Stimulated activated CD4-positive, alpha-beta T cell treated with anti-CD3 and anti-CD28 coated beads, Interleukin-15, amount 100 ng/mL, for 1 hour (primary cell): ENCODE measurements at places on chromosomes 4 and X.

GRCh38 chr4:186416451-186417060 is 138.8 kb downstream of the MTNR1A start:
- no peak for DNase-seq

DNA sequence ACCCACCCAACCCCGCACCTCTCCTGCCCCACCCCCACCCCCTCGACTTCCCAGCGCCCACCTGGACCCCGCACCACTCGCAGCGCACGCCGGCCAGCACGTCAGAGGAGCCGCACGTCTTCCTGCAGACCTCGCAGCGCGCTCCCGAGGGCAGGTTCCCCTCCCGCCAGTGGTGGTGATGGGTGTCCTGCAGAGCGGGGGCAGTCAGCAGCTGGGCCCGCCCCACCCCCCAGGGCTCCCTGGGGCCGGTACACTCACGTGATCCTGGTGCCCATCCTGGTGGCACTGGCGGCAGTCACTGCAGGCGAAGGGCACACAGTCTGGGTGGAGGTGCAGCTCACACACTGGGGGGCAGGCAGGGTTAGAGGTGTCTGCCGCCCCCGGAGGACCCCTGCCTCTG is 5.1 kb downstream of the DGKQ start:
- no peak for DNase-seq

- DNase-seq, result no peak
These were observed 14.7 kb upstream of the TBC1D1 start for GRCh38 chr4:37876156-37876555.

- DNase-seq, result no peak
These were observed 4.5 kb downstream of the CFAP299 start for GRCh38 chr4:80340036-80340435.

GRCh38 chrX:150032742-150033141 is 94.5 kb upstream of the EOLA2 start:
- DNase-seq, result no peak

GRCh38 chrX:138794246-138794645 is 82.7 kb upstream of the FGF13 start:
- DNase-seq, result no peak

DNA sequence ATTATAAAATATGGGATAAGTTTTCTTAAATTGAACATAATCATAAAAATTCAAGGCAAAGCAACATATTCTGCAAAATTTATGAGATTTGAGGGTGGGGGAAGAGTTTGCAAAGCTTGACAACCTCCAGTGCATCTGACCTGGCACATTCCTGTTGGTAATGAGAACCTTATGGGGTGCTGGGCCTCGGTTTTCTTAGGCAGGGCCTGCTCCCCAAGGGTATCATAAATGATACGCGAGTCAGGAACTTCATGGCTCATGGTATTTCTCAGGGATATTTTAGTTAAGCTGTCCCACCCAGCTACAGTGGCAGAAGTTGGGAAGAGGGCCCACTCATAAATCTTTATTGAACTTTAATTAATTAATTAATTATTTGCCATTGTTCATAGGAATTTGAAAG is 13.2 kb downstream of the AFF2 start:
- DNase-seq, result no peak

DNA sequence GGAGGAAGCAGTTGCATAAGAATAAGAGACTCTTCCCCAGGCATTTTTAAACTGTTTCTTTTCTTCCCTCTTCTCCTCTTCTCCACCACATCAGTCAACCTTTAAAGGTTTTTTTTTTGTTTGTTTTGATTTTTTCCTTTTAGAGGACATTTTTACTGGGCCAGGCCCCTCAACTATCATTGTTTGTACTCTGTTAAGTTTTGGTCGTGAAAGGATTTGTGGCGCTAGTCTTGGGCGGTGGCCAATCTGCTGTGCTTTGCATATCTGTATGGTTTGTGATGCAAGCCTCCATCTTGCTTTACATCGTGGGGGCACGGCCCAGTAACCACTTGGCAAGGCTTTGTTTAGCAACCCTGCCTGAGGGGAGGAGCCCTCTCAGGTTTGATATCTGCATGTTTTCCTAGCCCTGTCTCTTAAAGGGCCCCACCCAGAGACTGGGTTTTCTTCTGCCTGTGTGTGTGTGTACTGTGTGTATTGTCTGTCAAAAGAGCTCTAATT is 101.9 kb upstream of the SLITRK2 start:
- no peak for DNase-seq

DNA sequence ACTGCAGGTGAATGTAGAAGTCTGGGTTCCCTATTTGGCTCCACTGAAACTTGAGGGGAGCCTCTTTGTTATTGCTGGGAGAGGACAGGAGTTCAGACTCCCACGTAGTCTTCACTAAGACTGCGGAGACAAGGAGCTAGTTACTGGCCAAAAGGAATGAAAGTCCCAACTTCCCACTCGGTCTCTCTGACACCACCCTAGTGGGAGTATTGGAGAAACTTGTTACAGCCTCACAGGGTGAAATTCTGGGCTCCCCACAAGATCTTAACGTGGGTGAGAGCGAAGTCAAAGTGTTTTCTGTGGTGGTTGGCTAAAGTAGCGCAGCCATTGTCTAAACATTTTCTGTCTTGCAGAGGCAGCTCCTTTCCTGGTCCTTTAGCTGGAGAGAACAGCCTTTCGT is 13.5 kb downstream of the MYOZ2 start:
- no peak for DNase-seq

DNA sequence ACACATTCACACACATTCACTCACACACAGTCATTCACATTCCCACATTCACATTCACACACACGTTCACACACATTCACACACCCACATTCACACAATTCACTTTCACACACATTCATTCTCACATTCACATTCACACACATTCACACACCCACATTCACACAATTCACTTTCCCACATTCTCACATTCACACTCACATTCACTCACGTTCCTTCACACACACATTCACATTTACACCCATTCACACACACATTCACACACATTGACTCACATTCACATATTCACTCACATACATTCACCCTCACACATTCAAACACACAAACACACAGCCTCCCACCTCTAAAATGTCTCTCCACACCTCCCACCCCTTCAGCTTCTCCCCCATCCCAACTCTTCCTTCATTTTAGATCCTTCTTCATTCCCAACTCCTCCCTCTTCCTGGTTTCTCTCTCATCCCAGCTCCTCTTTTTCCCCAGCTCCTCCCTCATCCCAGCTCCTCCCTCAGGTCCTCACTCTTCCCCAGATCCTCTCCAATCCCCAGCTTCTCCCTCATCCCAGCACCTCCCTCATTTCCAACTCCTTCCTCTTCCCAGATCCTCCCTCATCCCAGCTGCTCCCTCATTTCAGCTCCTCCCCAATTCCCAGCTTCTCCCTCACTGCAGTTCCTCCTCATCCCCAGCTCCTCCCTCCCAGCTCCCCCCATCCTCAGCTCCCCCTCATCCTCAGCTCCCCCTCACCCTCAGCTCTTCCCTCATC is 111.0 kb downstream of the FAM53A start:
- no peak for DNase-seq

GRCh38 chr4:24589448-24589847 is 5.1 kb upstream of the DHX15 start:
- DNase-seq, result no peak

DNA sequence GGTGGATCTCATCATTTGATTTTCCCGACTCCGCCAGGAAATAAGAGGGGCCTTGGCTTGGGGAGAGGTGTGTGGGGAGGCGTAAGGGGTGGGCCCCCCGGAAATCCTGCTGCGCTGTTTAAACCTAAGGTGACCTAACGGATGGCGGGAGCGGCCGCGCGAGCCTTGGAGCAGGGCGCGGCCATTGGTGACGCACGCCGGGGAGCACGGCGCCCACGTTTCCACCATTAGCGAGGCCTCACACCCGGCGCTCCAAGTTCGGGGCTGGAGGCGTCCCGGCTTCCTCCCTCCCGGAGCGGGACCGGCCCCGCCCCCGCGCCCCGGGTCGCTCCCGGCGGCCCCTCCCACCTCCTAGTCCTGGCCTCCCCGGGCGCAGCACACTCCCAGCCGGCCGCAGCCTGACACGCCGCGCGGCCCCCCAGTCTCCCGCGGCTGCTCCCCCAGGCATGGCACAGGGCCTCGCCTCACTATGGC is at the start of gene SMS:
Gene SMS, plus strand, starts transcription at position 354 of the 474 bp plus-strand sequence. Its CDS starts 116 bp downstream, at position 470.
- DNase-seq, result peak; percentile 45

DNA sequence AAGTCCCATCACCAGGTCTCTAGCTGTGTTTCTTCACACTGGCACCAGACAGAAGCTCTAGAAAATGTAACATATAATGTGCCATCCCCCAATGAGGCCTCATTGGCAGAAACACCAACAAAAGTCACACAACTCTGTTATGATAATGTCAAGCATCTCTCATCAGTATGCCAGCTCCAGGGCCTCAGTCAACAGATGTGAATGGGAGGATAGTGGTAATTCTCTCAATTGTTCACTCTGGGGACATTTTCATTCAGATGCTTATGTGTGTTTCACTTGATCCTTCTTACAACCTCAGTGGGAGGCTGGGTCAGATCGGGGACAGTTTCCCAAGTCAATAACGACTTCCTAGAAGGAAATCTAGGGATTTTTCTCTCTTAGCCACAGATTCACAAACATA is 57.5 kb upstream of the SCOC start:
- no peak for DNase-seq

- DNase-seq, result no peak
These were observed 283.6 kb downstream of the FRMPD4 start for GRCh38 chrX:12421918-12422317.

- DNase-seq, result no peak
These were observed 942 bp upstream of the L1CAM start for GRCh38 chrX:153886915-153887314.

- DNase-seq, result no peak
These were observed 80.2 kb downstream of the VCX2 start for GRCh38 chrX:8090906-8091305.

DNA sequence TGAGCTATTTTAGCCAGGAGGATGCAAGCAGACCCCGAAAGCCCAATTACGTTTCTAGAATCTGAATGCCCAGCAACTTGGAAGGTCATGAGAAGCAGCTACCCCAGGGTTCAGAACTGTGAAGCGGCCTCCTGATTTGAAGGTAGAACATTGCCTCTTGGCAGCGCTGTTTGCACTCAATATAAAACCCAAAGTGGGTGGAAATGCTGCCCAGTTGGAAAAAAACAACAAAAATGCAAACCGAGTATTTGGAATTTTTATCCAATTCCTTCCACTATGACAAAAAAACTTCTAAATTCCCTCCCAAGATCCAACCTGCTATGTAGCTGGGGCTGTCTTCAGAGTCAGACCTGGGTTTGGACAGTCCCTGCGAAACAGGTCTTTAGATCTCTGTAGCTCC is 103.3 kb upstream of the RBPJ start:
- DNase-seq, result no peak

GRCh38 chrX:107556967-107557366 is 71.3 kb upstream of the PRPS1 start:
- DNase-seq, result no peak

- no peak for DNase-seq
These were observed 61.2 kb downstream of the ACOX3 start for GRCh38 chr4:8379281-8379680.

GRCh38 chrX:150504397-150505182 is 63.8 kb upstream of the MTM1 start:
- no peak for DNase-seq

GRCh38 chrX:69991685-69992084 is 58.1 kb downstream of the AWAT2 start:
- no peak for DNase-seq

DNA sequence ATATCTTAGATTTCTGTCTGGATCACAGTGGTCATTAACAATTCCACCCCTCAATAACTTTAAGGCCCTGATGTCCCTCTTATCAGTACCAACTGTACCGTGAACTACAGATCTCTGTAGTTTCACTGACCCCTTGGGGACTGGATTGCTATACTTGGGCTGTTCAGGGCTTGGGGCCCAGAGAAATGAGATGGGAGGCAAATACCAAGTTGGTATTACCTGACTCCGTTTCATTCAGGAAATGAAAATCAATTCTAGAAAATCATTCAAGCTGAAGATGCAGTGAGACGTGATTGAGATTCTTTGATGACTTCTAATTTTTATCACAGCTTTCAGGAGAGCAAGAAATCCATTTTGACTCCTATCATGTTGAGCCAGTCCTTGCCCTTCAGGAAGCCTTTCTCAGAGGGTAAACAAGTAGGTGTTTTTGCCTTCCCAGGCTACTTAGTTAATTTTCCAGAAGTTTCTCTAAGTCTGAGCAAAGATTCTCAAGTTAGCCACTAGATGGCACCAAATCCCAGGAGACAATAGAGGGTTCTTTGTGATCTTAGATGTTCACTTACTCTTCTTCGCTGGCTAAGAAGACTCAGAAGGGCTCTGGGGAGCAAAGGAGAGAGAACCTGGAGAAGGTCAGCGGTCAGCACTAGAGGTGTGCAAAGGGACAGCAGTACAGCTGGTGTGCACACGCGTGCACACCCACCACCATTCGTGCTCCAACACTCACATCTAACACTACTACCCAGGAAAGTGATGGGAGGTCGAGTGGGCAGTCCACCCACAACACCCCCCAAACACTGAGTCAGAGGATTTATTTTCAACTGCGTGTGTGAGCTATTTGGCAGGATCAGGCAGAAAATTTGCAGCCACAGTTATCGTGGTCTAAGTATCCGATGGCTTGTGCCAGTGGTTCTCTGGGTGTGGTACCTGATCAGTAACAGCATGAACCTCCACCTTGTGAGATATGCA is 7.4 kb downstream of the HNRNPH2 start:
- no peak for DNase-seq

GRCh38 chrX:87434618-87435017 is 83.0 kb upstream of the KLHL4 start:
- no peak for DNase-seq

DNA sequence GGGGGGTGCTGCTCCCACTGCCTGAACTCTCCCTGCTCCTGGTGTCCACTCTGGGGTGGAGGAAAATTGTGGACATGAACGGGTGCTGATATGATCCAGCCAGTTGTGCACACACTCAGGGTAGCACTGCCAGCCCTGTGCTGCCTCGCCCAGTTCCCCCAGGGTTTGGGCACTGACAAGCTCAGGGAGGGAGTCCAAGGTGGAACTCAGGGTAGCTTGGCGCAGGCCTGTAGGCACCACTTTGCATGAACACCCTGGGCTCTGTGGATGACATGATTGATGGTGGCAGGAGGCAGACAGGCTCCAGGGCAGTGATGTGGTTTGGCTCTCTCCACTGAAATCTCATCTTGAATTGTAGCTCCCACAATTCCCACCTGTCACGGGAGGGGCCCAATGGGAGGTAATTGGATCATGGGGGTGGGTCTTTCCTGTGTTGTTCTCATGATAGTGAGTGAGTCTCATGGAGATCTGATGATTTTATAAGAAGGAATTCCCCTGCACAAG is 572.0 kb upstream of the PABPC4L start:
- DNase-seq, result no peak

GRCh38 chrX:107773206-107773605 is 2.4 kb downstream of the TSC22D3 start:
- DNase-seq, result no peak

- no peak for DNase-seq
These were observed 158.8 kb upstream of the PJA1 start for GRCh38 chrX:69323786-69324720.

GRCh38 chr4:133493776-133494175 is 344.7 kb downstream of the PCDH10 start:
- no peak for DNase-seq

- DNase-seq, result no peak
These were observed 121.4 kb downstream of the LUZP4 start for GRCh38 chrX:115410731-115411428.
